Fibroblast of the aortic adventitia (primary cell): ENCODE measurements at places on chromosomes 13 and 19. TPM values are rescaled to one million over a fixed set of nuclear protein-coding genes. Genes with fewer than 3 reads are reported as not detected.

GRCh38 chr19:34308381-34309367, 54.3 kb downstream of the GARRE1 start:
- DNase-seq, result no peak

DNA sequence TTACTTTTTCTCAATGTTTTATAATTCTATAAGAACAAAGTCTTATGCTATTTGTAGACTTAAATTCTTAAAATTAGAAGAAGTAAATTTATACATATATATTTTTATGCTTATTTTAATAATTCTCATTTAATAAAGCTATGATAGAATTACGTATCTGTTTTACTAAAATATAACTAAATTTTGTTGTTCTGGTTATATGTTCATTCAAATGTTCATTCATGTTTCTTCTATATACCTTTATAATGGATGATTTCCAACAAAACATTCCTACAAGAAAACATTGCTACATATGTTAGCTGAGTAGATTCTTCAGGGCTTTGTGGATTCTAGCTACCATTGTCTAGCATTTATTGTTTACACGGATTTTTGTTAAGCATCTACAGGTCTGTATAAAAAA, 634.3 kb upstream of the PCDH20 start:
- DNase-seq, result no peak

FLT3 gene
- not detected in 2 replicates for total RNA-seq

SYT3 gene
- 0.09 TPM in 1 of 2 replicates, not detected in the other for total RNA-seq

DNA sequence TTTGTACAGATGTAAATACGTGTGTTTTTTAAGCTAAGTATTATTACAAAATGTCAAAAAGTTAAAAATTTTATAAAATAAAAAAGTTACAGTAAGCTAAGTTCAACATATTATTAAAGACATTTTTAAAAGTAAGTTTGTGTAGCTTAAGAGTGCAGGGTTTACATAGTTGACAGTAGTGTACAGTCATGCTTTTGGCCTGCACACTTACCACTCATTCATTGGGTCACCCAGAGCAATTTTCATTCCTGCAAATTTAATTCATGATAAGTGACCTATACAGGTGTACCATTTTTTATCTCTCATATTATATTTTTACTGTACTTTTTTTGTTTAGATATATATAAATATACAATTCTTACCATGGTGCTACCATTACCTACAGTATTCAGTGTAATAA, 769.9 kb upstream of the SLITRK6 start:
- DNase-seq, result no peak

GJB2 gene
- 0.18 TPM in 1 of 2 replicates, not detected in the other for total RNA-seq

GRCh38 chr13:113425941-113426590, 27.2 kb downstream of the ADPRHL1 start:
- peak; percentile 39 for DNase-seq

GRCh38 chr13:35342440-35342839, 134.0 kb downstream of the MAB21L1 start:
- DNase-seq, result no peak

DNA sequence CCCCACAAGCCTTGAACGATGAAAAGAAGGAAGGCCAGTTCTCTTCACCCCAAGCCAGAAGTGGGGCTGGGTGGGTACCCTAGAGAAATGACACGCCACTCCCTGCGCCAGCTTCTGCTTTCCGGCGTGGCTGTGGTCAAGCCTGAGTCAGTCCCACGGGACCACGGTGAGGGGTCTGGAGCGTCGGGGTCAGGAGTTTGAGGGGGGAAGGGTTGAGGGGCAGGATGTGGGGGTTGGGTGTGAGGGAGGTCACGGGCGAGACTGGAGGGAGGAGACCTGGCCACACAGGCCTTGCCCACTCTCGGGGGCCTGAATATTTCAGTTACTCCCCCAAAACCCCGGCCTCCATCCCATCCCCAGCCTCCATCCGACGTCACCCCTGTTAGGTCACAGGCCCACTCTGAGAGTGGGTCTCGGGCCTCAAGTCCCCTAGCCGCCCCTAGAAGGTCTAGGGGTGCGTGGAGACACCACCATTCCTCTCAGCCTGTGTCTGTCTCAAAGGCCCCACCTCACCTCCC, 500 bp upstream of the IFI30 start:
- peak; percentile 61 for DNase-seq

DNA sequence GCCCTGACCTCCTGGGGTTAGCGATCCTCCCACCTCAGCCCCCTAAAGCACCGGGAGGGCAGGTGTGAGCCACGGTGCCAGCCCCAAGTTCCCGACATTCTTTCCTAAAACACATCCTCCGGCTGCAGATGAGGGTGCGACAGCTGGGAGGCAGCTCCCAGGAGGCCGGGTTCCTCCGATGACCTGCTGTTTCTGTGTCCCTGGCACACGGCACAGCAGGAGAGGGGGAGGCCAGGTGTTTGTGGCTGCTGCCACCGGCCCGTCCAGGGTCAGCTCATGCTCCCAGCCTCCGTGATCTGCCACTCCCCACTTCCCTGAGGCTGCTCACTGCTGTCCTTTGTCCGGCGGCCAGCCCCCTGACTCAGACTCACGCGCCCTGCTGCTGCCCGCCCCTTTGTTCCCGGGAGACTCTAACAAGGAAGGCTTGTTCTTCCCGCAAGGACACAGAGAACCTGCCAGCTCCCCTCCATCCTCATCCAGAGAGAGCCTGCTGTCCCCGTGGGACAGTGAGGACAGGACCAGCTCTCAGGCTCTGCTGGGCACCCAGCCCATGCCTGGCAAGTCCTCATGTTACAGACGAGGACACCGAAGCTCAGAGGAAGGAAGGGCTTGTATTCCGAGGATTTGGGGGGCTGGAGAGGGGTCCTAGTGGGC, 10.6 kb upstream of the MADCAM1 start:
- DNase-seq, result peak; percentile 80
